ENCODE measurements at places on chromosomes 7 and 10.
A peak's percentile ranks its signal among the peaks of the same experiment; 100 is the strongest.

DNA sequence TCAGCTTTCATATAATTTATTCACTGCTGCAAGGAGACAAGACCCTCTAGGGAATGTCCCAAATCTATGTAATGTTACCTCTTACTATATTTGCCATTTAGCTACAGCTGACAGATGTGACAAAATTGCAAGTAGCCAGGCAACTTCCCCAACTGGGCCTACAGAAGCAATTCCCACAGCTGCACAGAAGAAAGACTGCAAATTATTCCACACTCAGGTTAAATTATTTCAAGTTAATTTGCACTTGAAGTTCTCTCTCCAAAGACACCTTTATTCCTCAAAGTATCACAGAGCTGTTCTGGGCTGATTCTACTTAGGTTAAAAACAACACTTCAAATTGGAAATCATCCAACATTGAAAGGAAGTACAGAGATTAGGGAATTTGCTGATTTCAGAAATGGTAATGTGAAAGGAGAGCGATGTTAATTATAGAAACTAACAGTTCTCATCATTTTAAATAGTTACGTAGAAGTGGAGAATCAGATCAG, 133.6 kb downstream of the THSD7A start:
- no peak for DNase-seq

DNA sequence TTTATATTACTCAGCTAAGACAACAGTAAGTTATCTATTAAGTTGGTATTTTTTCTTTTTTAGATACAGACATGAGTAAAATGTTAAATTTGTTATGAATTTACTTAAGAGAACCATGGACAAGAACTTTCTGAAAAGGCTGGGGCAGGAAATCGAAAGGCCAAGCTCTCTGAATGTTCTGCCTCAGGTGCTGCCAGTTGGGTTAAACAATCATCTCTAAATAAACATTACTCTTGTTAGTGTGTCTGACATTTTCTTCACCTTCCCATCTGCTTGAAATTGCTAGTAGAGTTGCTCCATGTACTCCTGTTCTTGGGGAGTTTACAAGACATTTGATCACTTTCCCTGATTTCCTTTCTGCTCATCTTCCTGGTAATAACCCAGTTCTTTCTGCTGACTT, 87.5 kb downstream of the ANKRD7 start:
- DNase-seq: no peak

DNA sequence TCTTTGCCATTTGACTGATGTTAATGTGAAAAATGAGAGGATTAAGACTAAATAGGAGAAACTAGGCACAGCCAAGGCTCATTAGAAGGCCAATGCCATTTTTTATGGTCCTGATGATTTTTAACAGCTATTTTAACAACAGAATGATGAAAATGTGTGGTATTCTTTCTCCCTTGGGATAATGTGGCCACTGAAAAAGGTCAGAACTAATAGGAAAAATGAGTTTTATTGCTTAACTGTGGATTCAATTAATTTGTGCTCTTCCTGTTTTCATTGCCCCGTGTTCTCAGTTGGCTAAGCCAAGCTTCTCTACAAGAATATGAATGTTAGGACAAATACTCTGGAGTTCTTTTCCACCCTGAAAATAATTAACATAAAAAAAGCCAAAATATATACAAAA, 56.6 kb downstream of the BMPER start:
- no peak for DNase-seq

DNA sequence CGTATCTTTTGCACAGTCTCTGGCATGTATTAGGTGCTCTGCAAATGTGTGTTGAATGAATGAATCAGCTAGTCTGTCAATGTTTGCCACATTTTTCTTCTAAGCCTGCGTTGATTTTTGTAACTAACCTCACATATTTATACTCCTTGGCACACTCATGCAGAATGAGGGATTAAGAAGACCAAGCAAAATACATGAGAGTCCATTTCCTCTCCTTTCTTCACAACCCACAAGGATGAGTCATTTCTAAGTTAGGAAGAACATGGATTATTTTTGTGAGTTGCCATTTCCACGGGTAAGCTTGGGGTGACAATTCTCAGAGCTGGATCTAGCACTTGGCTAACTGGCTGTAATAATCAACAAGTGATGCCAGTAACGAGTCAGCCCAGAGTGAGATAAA, 158.8 kb downstream of the TWIST1 start:
- DNase-seq: no peak

DNA sequence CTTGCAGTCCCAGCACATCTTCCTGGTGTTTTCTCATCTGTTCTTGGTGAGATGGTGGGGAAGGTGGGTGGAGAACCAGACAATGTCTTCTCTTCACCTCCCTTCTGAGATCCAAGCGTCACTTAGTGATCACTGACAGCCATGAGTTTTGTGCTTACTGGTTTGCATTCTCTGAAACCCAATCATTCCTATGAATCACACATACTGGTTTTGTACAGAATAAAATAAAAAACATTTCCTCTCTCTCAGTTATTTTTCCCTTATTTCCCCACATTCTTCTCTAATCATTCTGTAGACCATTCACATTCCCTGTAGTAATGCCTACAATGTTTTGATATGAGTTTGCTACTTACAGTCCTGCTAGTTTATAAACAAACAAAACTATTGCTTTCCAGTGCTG, 143.8 kb upstream of the SLC13A1 start:
- no peak for DNase-seq

GRCh38 chr7:100065452-100066186, 15.9 kb downstream of the ZNF3 start:
- no peak for DNase-seq

DNA sequence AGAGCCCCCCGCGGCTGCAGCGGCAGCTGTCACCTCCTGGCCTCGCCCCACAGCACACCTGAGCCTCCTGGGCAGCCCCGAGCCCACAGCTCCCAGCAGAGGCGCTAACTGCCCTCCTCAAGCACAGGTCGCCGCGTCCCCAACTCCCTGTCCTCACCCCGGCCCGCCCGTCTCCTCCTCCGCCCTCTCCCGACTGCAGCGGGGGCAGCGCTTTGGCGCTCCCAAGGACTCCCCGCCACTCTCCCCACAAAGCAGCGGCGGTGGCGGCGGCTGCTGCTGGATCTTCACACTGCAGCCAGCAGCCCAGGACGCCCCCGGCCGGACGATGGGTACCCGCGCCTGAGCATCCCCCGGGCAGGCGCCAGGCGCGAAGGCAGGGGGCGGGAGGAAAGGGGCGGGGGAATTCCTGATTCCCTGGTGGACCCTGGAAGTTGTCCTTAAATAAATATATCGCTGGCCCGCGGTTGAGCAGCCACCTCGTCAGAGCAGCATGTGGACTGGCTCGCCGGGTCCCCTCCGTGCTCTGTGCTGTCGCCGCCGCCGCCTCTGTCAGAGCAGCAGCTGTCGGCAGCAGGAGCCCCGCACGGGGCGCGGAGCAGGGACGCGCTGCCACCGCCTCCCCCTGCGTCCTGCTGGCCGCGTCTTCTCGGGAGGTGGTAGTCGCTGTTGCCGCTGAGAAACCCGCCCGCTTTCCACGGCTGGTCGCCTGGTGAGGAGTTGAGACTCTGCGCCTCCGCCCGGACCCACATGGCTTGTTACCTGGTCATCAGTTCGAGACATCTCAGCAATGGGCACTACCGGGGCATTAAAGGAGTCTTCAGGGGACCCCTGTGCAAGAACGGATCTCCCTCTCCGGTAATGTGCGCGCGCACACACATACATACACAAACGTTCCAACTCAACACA, at the start of gene ZNF804B:
ZNF804B (plus strand) TSS at position 471 of the 906 bp plus-strand sequence; CDS start at position 748, 277 bp downstream.
- no peak for DNase-seq

DNA sequence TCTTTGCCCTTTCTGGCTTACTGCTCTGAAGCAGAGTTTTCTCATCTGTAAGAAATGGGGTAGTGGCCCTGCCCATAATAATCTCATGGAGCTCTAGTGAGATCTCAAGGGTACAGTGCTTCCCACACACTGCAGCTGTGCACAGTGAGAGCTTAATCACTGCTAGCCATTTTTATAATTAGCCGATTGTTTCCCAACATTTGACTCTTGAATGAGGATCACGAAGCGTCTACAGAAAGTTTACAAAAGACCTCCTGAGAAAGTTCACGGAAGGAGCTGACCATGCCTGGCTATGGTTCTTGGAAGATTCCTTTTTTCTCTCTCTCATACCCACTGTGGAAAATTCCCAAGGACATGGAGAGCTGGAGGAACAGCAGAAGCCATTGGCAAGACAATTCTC, 70.4 kb downstream of the FAM171A1 start:
- DNase-seq: no peak

- no peak for DNase-seq
Observed at GRCh38 chr7:1817061-1817712, 147.1 kb downstream of the ELFN1 start.

DNA sequence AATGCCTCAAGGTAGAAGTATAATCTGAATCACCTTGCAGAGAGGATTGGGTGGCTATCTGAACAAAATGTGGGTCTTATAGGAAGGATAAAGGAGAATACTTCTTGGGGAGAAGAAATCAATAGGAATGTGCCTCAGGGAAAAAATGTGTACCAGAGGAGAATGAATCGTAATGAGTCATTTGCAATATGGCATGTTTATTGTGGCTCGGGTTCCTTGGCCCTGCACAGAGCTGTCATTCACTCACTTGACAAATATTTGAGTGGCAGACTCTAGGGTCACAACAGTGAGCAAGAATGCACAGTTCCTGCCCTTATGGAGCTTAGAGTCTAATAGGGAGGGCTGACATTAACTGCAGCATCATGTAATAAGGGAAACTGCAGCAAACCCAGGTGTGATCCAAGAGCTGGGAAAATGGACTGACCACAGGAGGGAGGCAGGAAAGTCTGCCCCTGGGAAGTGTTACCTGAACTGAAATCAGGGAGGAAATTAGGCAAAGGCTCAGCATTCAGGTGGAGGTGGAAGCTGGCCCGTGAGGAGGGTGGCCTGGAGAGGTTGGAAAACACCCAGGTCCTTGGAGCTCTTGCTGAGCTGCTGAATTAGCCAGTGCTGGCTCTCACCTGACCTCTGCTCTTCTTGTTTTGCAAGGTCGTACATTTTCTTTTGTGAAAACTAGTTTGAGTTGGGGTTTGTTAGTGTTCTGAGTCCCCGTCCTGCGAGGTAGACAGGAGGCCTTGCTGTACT, 203.9 kb downstream of the FRMD4A start:
- no peak for DNase-seq

GRCh38 chr7:19296617-19297016, 151.4 kb upstream of the FERD3L start:
- no peak for DNase-seq

GRCh38 chr7:38398725-38399321, 125.4 kb upstream of the TARP start:
- DNase-seq: no peak

- DNase-seq: no peak
Observed at GRCh38 chr10:70803775-70804420, 11.8 kb upstream of the SGPL1 start.

DNA sequence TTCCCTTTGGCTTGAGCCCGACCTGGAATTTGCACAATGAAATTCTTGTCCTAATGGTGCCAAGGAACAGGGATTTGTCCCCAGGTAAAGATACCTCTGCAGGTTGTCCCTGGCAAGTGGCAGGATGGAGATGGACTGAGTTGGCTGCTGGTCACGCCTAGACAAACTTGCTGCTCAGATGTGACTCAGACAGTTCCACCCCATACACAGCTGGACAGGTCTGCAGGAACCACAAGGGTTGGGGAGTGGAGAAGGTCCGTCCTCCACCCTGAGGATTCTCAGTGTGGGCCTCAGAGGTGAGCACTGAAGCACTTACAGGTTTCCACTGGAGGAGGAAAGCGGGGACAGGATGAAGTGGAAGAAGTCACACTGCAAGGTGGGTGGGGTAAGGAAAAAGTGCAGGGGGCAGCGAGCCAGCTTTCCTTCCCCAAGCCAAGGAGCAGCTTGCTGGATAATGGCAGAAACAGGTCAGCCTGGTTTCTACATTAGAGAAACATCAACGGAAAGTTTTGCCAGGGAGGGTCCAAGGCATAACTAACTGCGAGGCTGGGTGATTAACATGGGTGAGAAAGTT, 20.5 kb downstream of the ITPRIP start:
- no peak for DNase-seq

DNA sequence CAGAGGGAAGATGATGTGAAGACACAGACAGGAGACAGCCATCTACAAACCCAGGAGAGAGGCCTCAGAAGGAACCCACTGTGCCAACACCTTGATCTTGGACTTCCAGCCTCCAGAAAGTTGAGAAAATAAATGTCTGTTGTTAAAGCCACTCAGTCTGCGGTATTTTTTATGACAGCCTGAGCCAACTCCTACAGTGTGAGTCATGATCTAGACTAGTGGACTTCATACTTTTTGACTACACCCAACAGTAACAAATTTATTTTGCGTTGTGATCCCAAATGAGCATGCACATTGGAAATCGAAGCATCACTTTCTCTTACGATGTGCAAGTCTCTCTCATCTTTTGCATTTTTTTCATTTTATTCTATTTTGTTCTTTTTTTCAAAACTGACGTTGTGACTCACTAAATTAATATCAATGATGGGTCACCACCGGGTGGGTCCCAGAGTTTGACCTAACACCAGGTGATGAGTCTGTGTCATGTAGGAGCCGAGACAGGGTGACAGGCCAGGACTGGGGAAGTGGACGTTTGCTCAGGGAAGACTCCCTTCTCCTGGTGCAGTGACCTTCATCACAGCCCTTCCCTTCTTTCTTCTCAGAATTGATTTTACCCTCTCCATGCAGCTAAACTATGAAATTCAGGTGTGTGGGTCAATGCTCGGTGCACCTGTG, 28.9 kb downstream of the PHYH start:
- DNase-seq: no peak

GRCh38 chr7:66033471-66034385, 41.9 kb upstream of the ASL start:
- DNase-seq: no peak

GRCh38 chr10:4176500-4177281, 391.7 kb upstream of the KLF6 start:
- DNase-seq: no peak

DNA sequence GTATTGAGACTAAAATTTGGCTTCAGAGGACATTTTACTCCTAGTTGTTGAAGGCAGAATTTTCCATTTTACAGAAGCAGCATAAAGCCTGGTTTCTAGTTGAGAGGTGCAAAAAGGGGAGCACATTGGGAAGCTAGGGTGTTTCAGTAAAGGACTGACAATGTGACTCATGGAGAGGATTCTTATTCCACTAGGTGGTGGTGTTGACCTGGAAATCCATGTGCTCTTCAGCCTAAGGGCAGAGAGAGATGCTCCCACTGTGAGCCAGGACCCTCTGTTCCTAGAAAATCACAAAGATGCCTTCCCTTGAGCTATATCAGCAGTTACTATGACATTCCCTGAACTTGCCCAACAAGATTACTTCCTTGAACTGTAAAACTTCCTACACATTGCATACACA, 687.8 kb downstream of the IPMK start:
- peak; percentile 15 for DNase-seq

DNA sequence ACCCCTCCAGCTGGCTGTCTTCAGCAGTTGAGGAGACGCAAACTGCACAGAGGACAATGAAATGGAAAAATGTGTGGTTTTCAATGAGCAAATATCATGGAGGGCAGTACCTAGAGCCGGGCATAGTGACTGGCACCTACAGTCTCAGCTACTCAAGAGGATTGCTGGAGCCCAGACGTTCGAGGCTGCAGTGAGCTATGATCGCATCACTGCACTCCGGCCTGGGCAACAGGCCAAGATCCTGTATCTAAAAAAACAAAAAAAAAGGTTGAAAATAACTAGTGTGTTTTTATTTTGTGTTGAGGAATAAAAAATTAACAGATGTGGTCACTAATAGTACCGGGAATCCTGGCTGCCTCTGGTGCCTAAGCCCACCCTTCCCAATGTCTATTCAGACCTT, 345.5 kb downstream of the GALNT17 start:
- no peak for DNase-seq

Data from NCI-H526 treated with DMSO at 0.1 percent for 48 hours (cell line).